Fibroblast of villous mesenchyme (primary cell): ENCODE measurements at places on chromosomes 1 and 21. TPM values are rescaled to one million over a fixed set of nuclear protein-coding genes. Genes with fewer than 3 reads are reported as not detected.
A peak's percentile ranks its signal among the peaks of the same experiment; 100 is the strongest.

DNA sequence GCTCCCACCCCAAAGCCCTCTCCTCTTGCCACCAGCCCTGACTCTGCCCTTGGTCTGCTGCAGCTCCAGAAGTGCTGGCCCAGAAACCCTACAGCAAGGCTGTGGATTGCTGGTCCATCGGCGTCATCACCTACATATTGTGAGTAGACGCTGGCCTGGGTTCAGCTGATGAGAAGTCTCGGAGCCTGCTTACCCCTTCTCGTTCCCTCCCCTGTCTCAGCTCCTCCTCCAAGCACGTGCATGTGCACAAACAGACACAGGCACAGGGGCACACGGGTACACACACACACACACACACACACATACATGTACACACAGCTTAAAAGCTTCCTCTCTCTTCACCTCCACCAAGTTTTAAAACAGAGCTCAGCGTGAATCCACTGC is 24.3 kb downstream of the CAMK1G start:
- no peak for DNase-seq

GRCh38 chr1:158819461-158820443 is 11.4 kb upstream of the MNDA start:
- DNase-seq: peak; percentile 85

Gene VHLL
- total RNA-seq: 0.32 TPM in 1 of 2 replicates, not detected in the other

DNA sequence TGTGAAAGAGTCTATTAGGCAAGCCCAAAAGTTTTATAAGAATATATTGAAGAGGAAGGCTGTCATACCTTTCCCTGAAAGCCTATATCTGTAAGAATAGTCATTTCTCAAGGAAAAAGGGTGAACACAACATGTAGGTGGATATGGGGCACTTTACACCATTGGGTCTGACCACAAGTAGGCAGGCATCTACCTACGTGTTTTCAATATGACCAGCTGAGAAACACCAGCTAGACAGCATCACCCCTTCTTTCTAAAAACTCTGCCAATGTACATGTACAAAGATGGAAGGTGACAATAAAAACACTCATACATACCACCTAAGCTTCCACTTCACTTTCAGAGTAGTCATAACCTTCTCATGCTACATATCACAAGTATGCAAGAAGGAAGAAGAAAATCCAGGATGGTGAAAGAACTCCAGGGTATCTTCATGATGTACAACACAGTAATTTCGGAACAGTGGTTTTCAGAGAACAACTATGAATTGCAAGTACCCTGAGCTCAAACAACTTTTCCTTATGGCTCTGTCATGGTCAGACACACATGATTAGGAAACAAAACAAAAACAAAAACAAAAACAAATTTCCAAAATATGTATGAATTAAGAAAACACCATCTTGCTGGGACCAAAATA is 98.5 kb upstream of the ADGRL2 start:
- DNase-seq: no peak

GRCh38 chr1:245657371-245657770 is 502.6 kb downstream of the KIF26B start:
- no peak for DNase-seq

GRCh38 chr1:938088-938683 is 14.5 kb downstream of the SAMD11 start:
- peak; percentile 42 for DNase-seq

Gene CLCA2
- 0.43 TPM in 1 of 2 replicates, not detected in the other for total RNA-seq

Gene PTAFR
- total RNA-seq: under 0.01 TPM in 2 replicates

DNA sequence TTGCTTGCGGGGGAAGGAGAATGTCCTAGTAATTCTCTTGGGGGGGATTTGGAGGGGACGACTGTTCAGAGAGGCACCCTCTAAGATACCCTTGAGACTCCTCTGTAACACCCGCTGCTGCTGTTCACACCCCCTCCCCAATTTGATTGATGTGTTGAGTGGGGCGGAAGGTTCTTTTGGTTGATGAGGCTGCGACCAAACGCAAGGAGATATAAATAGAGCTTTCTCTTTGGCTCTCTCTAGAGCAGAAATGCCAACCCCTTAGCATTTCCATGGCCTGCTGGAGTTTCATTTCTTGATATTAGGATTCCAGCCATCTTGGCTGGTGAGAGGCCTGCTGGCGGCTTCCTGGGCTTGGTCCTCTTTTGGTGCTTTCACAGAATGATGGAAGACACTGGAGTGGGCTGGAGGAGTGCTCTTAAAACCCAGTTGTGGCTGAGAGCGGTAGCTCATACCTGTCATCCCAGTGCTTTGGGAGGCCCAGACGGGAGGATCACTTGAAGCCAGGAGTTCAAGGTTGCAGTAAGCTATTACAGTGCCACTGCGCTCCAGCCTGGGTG is 2.0 kb downstream of the PIK3CD start:
- DNase-seq: no peak

DNA sequence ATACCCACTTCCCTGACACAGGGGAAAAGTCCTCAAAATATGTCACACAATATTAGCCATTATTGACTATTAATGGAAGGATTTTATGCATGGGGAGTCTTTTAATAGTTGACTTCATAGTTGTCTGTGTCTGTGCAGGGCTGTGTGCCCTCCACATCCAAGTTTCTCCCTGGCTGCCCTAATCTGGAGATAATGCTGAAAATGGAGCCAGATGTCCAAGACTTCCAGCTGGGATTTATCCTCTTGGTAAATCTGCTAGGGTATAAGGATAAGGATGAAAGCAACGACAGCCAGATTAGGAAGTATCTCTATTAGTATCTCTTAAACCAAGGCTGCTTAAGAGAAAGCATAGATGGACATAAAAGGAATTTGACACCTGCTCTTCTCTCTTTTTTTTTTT is 42.1 kb downstream of the CDK18 start:
- DNase-seq: no peak
